ENCODE measurements at places on chromosomes 5 and 9.

DNA sequence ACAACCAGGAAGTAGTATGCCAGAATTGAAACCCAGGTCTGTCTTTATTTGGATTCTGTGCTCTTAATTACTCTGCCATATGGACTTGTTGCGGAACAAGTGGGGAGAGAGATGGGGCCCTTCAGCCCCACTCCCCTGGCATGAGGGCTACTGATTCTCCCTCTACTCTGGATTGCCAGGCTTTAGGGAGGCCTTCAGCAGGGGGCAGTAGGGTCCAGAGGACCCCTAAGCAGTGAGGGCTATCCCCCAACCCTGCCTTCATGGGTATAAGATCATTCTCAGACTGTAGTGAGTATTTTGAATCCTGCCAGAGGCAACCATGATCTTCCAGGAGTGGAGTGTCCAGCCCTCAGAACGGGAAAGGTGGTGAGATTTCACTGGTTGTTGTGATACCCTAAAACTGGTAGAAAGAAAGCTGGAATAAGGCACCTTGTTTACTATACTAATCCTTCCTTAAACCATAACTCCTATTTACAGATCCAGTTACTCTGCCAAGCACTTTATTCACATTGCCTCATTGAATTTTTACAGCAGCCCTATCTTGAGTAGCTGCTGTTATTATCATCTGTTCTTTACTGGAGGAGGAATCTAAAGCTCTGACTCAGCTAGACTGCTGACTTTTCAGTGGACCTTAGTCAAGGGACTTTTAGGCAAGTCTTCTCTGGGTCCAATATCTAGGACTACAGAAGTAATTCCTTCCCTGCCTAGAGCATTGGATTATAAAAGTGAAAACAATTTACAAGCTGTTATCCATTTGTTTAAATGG lies 31.3 kb upstream of the LARP1 start:
- DNase-seq, result no peak

DNA sequence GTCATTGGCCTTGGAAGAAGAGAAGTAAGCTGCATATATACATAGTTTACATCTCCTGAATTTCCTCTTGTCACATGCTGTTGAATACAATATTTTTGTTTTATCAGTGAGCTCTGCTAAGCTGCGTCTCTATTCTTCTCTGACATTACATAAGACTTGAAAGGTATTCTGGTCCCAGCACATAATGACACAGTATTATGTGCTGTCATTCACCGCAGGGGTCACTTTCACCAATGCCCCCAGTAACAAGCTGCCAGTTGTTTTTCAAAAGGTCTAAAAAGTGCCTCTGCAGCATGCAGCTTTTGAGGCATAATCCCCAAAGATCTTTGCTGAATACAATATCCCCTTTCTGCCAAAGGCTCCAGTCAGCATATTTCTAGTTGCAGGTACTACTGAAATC lies 349.0 kb upstream of the FAM174A start:
- no peak for DNase-seq

DNA sequence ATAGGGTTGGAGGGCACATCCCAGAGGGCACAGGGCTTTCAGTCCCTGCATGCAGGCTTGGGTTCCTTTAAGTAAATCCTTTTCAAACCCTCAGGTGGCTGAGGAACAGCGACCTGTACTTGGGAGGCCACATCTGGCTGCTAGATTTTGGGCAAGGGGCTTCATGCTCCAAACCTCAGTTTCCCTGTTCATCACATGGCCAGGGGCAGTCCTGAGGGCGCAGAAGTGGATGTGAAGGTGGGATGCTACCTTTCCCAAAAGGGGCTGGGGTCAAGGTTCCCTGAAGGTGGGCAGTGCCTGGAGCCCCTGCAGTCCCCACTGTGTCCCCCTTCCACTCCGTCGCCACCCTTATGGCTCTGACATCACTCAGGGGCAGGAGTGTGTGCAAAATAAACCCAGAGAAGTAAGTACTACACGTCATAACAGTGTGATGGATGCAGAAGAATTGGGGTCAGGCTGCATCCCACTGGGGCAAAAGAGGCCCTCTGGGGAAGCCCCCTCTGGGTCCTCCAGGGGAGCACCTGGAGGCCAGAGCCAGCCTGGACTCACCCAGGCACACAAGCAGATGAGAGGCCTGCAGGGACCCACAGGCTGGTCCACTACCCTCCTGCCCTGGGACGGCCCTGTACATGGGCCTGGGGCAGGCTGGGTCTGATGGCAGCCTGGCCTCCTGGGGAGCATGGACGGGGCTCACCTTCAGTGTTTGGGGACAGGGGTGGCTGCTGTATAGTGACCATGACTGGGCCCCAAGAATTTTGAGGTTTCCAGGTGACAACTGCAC lies 1.9 kb upstream of the CARD19 start:
- DNase-seq, result no peak

DNA sequence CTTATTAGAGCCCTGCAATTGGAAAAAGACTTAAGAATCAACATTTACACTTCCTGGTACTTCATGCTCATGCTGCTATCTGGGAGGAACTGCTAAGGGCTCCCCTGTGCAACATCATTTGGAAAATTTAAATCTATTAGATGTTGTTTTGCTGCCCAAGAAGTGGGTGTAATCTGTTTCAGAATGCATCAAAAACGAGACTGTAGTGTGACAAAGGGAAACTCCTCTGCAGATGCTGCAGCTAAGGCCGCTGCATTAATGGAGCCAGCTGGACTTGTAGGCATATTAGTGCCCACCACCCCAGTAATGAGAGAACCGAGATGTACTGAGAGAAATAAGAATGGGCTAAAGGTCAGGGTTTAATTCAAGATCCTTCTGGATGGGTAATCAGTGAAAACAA lies 11.1 kb upstream of the PAIP1 start:
- no peak for DNase-seq

- DNase-seq, result no peak
Observed at GRCh38 chr5:59038798-59039295, 456.0 kb downstream of the RAB3C start.

DNA sequence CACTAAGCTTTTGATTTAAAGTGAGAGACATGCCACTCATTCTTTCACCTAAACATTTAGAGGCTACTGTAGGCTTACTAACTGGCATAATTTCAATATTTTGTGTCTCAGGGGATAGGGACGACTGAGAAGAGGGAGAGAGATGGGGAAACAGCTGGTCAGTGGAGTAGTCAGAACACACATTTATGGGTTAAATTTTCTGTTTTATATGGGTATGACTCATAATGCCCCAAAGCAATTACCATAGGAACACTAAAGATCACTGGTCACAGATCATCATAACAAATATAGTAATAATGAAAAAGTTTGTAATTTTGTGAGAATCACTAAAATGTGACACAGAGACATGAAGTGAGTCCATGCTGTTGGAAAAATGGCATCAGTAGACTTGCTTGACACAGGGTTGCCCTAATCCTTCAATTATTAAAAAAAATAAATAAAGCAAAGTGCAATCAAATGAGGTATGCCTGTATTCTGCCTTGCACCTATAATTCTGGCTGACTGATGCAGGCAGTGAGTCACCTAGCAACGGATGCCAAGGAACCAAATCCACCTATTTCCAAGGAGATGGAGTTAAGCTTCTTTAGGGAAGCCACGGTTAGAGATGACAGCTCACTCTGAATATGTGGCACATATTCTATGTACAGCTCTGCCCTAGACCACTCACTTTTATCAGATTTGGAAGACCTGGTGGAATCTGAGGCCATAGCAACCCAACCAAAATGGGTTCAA lies 166.1 kb downstream of the MARCHF11 start:
- DNase-seq, result no peak

- no peak for DNase-seq
Observed at GRCh38 chr5:142924135-142924883, 154.1 kb downstream of the ARHGAP26 start.

DNA sequence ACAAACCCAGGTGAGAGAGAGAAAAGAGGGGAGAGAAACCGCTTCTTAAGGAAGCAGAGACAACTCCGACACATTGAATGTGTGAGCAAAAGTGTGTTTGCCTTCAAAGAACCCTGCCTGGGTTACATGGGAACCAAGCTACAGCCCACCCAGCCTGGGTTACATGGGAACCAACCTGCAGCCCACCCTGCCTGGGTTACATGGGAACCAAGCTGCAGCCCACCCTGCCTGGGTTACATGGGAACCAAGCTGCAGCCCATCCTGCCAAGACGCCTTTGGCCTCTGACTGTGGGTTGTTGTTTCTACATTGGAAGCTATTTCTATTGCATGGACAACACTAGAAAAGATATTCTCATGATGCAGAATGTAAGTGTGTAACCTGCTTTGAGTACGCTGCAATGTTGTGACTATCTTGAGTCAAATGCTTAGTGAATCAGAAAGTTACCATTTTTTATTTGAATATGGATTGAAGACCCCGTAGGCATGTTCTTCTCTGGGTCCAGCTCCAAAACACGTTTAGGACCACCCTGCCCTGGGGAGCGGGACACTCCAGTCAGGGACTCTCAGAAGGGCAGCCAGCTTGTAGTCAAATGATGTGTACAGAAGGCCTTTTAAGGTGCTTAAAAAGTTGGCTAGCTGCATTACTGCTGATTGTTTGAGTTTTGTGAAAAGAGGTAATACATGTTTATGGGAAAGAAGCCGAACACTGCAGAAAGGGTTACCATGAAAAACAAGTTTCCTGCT lies 39.1 kb upstream of the UNC5A start:
- no peak for DNase-seq

DNA sequence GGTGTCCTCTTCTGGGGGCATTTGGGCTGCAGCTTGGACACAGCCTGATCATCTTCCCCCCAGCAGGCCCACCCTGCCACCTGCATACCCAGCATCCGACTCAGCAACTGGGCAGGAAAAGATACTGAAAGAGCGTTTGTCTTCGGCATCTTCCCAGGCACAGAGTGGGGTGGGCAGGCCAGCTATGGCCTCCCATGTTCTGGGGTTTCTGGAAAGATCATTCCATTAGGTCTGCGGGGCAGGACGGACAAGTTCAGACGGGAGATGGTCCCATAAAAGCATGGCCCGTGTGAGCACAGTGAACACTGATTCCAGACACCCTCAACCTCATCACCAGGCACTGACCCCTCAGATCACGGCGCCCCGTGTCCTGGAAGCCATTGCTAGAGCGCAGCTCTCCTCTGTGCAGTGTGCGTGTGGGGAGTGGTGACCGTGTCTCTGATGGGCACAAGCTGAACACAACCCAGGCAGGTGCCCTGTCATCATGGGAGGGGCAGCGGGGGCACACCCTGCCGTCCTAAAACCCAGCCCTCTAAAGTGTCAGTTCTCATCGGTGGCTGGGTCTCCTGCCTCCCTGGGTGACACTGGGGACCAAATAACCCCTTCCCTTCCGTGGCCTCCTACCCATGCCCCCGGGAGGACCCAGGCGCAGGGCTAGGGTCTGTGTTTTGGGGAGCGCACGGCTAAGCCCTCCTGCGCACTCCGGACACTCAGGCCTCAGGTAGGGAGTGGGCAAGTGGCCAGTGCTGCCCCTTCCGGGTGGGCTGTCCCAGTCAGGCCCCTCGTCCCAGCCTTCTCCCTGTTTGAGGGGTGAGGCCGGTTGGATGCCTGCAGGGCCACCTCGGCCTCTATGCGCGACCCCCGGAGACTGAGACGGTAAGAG lies 13.2 kb upstream of the TMEM250 start:
- DNase-seq, result no peak

GRCh38 chr5:55919625-55920024 lies 68.5 kb downstream of the IL31RA start:
- DNase-seq, result no peak

GRCh38 chr5:146365618-146366017 lies 27.0 kb downstream of the POU4F3 start:
- no peak for DNase-seq

DNA sequence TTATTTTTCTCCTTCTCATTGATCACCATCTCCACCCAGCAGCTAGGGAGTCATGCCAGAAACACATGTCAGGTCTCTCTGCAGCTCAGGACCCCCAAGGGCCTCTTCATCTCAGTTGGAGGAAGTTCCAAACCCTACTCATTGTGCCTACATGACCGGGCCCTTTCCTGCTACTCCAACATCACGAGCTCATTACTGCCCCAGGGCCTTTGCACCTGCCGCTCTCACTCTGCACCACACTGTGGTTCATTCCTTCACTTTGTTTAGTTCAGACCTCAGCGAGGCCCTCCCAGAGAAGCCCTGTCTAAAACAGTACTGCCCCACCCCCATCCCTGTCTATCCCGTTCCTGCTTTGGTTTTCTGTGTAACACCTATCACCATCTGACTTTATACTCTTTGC lies 22.1 kb upstream of the AKNA start:
- DNase-seq, result no peak

DNA sequence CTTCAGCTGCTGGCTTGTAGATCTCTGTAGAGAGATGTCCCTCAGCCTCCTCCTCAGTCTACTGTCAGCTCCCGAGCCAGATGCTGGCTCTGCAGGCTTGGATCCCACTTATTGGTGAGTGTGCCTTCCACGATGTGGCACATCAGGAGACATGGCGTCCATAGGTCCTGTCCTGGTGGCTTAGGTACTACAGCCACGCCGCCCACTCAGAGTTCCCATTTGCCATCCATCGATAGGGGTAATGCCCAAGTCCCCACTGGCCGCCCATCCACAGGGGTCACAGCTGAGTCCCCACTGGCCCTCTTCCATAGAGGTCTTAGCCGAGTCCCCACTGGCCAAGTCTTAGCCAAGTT lies 17.3 kb downstream of the EXOC3 start:
- no peak for DNase-seq

DNA sequence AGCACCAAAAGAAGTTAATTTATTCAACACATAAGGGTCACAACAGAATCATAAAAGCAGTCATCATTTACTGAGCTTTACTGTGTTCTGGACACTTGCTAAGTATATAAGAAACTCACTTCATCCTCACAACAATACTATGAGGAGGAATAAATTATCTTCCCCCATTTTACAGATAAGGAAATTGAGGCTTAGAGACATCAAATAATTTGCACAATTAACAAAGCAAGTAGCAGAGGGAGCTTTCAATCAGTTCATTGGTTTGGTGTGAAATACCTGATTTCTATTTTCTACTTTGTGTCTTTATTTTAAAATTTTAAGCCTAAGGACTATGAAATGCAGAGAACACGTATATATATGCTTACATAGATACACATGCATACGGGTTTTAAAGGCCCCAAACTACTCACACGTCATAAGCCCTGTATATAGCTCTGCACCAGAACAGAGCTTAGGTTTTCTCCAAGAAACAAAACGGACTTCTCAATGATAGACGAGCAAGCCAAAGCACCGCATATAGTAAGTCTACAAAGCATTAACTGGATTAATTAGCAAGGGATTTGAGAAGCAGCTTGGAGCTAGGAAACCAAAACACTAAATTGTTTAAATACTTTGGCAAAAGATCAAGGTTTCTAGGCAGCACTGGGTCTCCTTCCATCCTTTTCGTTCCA lies 95.6 kb downstream of the DENND1A start:
- DNase-seq, result no peak

DNA sequence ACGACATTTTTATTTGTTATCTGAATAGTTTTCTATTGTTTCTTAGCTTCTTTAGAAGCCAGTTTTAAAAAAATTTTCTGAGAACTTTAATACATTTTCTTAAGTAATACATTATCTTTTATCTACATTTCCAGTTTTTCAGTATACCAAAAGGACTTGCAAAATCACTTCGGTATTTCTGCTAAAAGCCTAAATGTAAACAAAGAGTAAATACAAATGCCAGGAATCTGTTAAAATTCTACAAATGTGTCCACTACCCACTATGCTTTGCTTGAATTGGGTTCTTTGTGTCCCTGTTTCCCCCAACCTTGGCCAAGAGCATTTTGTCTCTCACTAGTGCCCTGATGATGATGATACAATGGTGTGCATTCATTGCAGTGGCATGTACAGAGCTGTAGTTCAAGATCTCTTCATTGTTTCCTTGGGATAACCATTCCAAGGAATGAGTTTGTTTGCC lies 611.2 kb downstream of the NR2F1-AS1 start:
- no peak for DNase-seq

- DNase-seq, result no peak
Observed at GRCh38 chr5:143245929-143246561, 157.4 kb downstream of the NR3C1 start.

All from stimulated activated CD8-positive, alpha-beta memory T cell treated with anti-CD3 and anti-CD28 coated beads, Interleukin-4, amount 100 ng/mL, for 48 hours (primary cell).